ENCODE measurements at places on chromosomes 2 and 18.

DNA sequence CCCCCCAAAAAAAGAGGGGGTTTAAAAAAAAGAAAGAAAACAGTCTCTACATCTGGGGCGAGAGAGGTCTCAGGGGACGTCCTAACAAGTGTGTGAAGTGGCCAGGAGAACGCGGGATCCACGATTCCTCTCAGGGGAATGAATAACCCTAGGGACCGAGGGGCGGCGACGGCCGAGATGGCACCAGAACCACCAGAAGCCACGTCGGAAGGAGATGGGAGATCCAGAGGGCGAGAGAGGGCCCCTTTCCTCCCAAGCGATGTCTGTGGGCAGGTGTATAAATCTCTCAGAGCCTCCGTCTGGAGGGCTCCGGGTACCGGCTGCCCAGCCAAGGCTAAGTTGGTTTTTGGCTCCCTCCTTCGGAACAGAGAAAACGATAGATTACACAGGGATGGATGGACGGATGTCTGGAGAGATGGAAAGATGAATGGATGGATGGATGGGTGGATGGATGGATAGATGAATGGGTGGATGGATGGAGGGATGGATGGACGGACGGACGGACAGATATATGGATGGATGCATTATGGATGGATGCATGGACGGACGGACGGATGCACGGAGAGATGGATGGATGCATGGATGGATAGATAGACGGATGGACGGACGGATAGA lies 1.7 kb downstream of the EPHA4 start:
- peak; percentile 1 for DNase-seq

GRCh38 chr2:119206201-119206600 lies 17.4 kb upstream of the STEAP3 start:
- DNase-seq = no peak

GRCh38 chr2:220555961-220556630 lies 928.7 kb downstream of the SLC4A3 start:
- no peak for DNase-seq

DNA sequence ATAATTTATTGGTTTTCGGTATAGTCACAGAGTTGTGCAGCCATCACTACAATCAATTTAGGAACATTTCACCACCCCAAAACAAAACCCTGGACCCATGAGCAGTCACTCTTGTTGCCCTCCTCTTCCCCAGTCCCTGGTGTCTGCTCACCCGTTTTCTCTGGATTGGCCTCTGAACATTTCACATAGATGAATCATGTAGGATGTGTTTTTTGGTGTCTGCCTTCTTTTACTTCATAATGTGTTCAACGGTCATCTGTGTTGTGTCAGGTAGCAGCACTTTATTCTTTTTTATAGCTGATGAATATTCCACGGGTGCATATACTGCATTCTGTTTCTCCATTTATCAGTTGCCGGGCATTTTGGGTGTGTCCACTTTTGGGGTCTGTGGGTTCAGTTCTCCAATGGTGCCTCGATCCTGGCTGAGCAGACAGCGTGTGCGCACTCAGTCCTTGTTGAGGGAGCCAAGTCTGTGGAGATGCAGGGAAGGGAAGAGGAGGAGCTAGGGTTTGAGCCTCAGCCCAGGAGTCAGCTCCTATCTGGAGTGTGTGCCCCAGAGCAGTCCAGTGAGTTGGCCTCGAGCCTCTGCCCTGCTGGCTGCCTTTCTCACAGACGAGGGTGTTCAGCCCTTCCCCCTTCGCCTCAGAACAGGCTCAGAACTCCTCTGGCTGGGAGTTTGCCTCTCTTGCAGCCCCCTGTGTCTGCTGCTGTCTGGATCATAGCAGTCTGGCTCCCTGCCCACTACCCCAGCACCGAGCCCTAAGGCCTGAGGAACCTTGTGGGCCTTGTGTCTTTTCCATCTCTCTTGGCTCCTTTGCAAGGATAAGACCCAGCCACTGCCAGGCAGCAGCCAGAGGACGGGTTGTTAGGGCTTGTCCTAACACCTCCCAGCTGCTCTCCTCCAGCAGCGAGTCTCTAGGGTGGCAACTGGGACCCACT lies 18.0 kb downstream of the C2orf74 start:
- no peak for DNase-seq

- no peak for DNase-seq
Measured at GRCh38 chr2:152565884-152566727, 151.2 kb downstream of the PRPF40A start.

DNA sequence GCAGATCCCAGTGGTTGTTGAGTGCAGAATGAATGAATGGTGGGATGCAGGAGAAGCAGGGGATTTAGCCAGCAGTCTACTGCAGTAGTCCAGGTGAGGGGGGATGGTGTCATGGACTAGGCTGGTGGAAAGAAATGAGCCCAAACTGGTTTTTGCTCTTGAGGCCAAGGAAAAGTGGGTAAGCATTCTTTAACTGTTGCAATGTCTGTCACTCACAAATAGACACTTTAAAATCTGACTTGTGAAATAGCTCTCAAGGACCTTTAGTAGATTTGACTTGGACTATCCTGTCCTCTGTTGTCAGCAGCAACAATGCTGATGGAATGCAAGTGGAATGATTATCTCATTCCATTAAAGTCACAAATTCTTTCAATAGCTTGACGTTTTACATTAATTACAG lies 37.5 kb upstream of the STK17B start:
- DNase-seq = no peak

DNA sequence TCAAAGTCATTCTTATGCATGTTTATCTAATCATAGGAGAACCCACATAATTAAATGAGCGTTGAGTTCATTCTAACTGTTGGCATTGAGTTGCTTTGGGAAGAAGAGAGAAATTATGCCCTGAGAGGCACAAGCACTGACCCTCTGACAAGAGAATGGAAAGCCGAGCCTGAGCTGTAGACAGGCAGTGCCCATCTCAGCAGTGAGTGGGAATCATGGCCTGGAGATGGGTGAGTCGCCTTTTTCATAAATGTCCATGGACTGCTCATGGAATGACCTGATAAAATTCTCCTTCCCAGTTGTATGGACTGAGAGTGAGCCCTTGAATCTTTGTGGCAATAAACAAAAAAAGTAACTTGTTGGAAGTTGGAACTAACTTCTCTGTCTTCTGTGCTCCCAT lies 21.4 kb upstream of the MYO3B start:
- no peak for DNase-seq

- DNase-seq = no peak
Measured at GRCh38 chr2:132448331-132448730, 31.7 kb downstream of the GPR39 start.

- DNase-seq = no peak
Measured at GRCh38 chr2:173673640-173674039, 291.5 kb downstream of the SP3 start.

GRCh38 chr2:111030260-111030891 lies 90.3 kb upstream of the BCL2L11 start:
- no peak for DNase-seq
